ENCODE measurements at places on chromosomes 12 and 14.

DNA sequence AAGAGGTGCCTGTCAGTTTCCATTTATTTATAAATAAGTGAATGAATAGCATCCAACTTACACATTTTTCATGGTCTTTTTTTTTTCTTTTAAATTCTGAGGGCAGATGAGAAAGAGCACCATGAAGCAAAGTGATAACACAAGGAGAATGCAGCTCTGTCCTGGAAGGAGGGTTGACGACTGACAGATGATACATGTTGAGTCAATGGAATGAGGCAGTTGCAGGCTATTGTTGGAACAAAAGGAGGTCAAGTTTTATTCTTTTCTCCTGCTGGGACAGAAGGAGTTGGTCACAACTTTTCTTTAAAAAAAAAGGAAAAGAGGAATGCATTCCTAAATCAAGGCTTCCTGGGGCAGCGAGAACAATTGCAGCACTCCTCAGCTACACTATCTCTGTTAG, 119.9 kb upstream of the PLEKHG7 start:
- no peak for DNase-seq

DNA sequence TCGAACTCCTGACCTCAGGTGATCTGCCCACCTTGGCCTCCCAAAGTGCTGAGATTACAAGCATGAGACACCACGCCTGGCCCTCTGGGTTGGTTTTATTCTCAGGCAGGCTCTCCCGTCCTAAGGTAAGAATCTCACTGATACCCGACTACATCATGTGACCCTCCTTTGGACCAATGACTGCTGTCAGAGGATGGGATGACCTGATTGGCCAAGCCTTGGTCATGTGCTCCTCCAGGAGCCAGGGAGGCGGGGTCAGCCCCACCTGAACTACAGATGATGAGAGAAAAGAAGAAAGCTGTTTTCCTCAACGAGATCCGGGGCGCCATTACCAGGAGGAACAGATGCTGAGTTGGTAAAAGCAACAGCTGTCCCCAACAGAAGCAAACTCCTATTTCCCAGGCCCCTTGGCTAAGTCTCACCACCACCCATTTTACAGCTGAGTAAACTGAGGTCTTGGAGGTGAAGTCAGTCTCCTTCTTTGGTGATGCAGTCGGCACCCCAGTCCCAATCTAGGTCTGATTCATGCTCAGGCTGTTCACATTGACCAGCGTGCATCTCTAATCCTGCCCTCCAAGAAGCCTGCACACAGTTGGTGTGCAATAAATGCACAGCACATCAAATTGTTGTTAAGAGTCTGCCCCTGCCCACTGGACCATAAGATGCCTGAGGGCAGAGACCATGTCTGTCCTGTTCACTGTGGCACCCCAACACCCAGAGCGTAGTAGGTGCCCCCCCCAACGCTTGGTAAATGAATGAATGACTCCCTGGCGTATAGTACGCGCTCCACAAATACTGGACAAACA, 118.8 kb downstream of the SCARB1 start:
- DNase-seq, result no peak

DNA sequence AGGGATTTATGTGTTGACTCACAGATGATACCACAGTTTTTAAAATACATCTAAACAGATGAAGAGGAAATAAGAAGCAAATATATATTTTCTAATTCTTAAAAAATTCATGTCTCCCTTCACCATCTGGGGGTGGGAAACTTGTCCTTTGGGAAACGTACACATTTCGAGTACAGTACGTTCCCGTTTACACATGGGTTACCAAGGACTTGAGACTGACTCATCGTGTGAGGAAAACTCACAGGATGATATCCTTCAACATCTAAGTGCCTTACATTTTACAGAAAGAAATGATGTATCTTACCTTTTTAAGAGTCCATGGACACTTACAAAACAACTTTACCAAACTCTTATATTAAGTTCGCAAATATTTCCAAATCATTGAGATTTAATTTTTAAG, 16.0 kb upstream of the FBLN5 start:
- no peak for DNase-seq

- DNase-seq, result peak; percentile 53
Observed at GRCh38 chr12:121132601-121133481, at the start of gene P2RX7. P2RX7 (plus strand) TSS chr12:121132876; CDS start chr12:121132971, 95 bp downstream.

- no peak for DNase-seq
Observed at GRCh38 chr14:33715227-33715528, 235.7 kb downstream of the EGLN3 start.

GRCh38 chr14:51552275-51552674, 99.4 kb upstream of the FRMD6 start:
- no peak for DNase-seq

DNA sequence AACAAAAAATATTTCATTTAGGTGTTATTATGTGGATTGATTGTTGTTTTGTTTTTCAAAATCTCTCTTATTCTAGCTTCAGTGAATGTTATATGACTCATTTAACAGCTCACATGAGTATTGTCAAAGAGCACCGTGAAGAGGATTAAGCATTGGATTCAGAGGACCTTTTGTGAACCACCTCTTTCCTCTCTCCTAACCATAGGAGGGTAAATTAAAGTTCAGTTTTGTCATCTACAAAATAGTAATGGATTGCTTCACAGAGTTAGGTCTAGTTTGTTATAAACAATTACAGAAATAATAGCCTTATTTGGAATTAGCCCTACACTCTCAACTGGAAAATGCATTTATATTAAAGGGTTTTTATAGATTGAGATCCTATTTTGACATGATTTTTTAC, 962 bp upstream of the KERA start:
- DNase-seq, result no peak

DNA sequence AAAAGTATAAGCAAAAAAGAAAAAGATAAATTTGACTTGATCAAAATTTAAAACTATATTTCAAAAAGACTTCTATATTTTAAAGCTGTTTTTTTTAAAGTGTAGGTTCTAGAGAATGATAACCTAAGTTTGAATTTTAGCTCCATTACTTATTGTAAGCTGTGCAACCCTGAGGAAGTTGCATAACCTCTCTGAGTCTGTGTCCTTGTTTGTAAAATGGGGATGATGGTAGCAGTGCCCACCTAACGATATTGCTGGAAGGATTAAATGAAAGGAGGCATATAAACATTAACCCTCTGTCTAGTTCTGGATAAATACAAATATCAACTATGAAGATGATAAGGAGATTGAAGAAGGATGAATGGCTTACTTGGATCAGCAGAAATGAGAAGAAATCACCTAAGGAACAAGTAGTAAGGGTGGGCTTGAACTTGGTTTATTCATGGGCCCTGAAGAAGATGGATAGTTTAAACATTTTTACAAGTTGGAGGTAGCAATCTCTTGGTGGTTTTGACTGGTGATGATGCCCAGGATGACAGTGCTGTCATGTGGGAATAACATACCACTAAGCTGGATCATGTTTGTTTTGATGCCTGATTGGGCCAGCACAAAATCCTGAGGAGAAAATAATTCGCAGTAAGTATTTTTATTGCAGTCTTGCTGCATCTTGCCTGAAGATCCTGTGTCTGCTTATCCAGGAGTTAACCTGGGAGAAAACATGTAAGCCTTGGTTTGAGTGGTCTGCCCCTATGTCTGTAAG, 35.0 kb downstream of the TXNRD1 start:
- no peak for DNase-seq

GRCh38 chr14:53634793-53635192, 321.8 kb downstream of the BMP4 start:
- no peak for DNase-seq

DNA sequence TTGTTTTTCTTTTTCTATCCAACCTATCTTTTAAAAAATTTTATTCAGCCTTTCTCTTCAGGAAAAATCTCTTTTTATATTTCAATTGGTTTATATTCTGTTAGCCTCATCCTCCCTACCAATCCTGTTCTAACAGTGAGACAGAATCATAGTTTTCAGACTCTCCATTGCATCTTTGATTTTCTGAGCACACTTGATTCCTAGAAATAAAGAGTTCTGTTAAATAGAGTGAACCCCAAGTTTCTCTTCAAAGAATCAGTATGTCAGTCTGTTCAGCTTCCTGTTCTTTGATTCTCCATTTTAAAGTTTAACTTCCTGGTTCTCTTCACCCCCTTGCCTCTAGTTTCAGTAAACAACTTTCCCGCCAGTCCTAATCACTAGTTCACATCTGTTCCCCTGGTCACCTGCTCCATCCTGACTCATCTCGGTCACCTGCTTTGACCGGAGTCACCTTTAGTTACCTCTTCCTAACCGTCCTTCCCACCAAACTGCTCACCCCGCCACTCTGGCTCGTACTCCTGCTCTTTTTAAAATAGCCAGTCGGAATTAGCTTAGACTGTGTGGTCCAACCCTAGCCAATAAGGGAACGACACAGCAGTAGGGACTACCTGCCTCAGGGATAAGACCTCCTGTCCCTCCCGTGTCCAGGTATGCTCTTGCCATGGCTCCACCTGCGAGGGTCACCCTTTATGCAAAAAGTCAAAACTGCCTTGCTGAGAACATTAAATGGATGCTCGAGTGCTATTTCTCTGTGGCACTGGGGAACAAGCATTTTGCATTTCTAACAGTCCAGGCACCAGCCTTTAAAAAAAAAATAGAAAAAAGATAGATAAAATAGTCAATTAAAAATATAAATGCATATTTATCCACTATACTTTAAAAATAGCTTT, 48.4 kb downstream of the DDX51 start:
- no peak for DNase-seq

GRCh38 chr12:68432622-68433021, 100.5 kb upstream of the MDM1 start:
- no peak for DNase-seq

DNA sequence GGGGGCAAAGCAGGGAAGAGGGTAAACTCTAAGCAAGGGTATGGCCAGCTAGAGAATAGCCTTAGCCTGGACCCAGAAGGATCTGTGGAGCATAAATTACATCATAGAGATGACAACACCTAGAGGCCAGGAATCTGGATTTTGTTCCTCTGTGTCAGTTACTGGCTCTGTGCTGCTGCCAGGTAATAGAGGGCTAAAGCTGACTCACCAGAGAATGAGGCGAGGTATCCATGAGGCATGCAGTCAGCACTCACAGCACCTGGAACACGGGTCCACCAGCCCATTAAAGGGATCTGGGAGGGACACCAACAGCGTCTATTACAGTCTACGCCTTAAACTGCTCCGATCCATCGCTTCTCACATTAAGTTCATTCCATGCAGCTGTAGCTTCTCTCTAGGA, 74.9 kb upstream of the CMKLR1 start:
- no peak for DNase-seq

Measured in T-helper 2 cell treated with Interferon-gamma antibody and Interleukin-4, amounts not matched to agents 5 μg/mL and 100 μg/mL, for 36 hours (primary cell).